Activated naive CD4-positive, alpha-beta T cell treated with anti-CD3 and anti-CD28 coated beads, Interleukin-2, amount 50 U/mL, for 16 hours (primary cell): ENCODE measurements at places on chromosomes 1 and 21.

DNA sequence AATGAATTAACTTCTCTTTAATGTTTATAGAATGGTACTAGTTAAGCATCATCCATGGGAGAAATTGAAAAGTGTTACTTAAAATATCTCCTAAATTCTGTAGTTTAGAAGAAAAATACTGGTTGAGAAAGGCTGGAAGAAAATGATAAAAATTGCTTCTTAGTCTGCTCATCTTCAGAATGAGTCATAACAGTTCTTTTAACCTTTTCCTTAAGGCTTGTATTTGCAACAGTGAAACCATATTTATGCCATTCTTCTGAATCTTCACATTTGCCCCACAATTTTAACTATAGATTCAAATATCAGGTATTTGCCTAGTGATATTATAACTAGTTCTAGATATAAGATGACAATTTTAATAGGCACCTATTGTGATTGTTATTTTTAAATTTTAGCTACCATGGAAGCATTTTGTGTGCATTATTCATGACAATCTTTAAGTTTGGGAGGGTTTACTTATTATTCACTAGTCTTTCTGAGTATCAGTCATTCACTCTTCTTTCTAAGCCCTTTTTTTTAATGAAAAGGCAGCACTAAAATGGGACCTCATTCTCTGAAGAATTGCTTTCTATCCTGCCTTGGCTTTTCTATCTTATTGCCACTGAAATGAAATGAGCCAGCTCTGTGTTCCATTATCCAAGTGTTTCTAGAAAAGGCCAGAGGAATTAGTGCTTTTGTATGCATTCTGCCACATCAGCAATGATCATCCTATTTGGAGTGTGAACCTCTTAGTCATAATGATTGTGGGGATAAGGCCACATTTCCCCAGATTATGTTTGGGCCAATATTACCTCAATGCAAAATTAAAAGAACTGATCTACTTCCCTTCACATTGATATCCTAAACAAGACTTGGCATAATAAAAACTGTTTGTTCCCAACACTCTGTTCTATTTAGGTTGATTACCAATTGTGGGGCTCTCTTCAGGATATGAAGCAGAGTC is 58.4 kb downstream of the SAMSN1 start:
- no peak for DNase-seq

- peak; percentile 39 for DNase-seq
Observed at GRCh38 chr1:110875216-110875731, 2.3 kb downstream of the CD53 start.

DNA sequence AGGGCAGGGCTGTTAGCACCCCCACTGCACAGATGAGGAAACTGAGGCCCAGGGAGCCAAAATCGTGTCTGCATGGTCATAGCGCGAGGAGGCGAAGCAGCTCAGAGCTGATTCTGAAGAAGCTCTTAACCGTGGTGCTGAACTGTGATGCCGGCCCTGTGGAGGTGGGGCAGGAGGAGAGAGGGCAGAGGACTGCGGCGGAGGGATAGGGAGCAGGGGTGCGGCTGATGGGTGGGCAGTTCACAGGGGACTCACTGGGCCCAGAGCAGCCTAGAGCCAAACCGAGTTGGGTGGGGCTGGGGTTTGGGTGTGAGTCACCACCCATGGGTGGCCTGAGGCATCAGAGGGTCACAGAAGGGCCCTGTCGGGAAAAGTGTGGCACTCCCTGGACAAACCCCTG is 74.7 kb downstream of the RAP1GAP start:
- no peak for DNase-seq

DNA sequence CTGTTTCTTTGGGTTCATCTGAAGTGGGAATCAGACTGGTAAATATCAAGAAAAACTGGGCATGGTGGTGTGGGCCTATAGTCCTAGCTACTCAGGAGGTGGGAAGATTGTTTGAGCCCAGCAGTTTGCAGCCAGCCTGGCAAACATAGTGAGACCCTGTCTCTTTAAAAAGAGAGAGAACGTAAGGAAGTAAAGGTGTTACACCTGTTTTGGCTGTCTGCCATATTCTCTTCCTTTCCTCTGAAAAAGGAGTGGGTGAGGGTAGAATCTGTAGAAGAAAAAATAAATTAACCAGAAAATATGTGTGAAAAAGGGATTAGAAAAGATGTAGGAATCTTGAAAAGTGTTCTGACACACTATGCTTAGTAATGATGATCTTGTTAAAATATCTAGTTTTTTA is 20.0 kb downstream of the AHCYL1 start:
- DNase-seq, result no peak

DNA sequence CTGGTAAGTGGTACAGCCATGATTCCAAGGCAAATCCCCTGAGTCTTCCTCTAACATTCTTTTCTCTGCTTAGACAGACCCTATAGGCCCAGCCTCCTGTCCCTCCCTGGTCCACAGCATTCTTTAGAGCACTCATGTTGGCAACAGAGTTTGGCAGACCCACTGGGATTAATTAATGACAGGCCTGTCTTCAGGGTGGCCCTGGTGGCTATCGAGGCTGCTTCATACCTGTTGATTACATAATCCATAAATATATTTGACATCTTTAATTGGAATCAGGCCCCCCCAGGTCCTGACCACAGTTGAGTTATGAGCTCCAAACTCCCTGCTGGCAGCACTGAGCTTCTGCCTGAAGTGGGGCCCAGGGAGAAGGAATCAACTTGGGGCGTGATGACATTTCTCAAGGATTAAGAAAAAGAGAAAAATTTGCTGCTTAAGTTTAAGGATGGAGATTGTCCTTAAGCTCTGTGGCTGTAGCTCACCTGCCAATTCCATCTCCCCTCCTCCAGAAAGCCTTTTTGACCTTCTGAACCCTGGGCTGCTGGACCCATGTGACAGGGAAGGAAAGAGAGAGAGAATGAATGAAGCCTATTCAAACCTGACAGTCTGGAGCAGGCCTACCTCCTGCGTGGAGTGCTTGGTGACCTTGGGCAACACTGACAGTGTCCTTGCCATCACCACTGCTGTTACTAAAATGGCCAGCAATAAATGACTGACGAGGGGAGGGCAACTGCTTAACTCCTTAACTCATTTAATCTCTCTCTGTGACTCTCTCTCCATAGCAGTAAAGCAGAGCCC is 156.6 kb downstream of the TRABD2B start:
- no peak for DNase-seq

DNA sequence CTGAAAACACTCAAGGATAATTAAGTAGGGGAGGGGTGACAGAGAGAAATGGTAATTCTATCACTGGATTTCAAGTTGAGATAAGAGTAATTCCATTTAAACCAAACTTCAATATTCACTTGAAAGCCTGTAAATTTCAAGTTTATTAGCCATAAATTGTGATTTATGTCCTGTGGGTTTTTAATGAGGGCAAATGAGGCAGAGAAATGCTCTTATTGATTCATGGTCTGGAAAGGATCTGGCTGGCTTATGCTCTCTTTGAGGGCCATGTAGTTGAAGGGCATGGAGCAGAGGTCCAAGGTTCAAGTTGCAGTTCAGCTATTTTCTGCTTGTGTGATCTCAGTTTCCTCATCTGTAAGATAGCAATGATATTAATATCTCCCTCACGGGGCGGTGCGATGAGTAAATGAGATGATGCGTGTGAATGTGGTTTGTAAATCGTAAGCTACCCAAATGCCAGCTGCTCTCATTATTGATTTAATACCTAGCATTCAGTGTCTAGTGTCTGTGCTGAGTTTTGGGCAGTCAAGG is 12.3 kb downstream of the OLFML3 start:
- DNase-seq, result no peak

GRCh38 chr1:15110128-15110866 is 43.2 kb upstream of the TMEM51 start:
- no peak for DNase-seq

GRCh38 chr1:232403017-232403714 is 226.8 kb downstream of the SIPA1L2 start:
- DNase-seq, result no peak

DNA sequence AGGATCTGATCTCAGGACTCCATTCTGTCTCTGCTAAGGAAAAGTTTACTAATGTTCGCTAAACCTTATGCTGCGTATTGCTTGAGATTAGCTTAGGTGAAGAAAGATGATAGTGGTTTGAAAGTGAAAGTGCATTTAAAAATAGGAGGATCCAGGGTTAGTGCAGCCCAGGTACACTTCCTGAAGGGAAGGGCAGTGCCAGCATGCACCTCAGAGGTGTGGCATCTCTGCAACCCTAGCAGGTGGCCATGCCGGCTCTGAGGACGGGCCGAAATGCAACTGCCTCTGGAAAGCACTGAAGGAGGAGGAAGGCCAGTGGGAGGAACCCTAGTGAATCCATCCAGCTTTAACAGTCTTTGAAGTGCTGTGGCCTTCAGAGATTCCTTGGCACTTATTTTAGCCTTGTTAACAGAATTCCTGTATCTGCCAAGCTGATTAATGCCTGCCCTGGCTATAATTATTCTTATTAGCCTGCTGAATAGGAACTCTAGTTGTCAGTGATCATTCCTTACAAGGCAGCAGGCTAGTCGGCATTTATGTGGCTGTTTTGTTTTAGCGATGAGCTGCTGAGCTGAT is 5.5 kb downstream of the PTGFRN start:
- no peak for DNase-seq

DNA sequence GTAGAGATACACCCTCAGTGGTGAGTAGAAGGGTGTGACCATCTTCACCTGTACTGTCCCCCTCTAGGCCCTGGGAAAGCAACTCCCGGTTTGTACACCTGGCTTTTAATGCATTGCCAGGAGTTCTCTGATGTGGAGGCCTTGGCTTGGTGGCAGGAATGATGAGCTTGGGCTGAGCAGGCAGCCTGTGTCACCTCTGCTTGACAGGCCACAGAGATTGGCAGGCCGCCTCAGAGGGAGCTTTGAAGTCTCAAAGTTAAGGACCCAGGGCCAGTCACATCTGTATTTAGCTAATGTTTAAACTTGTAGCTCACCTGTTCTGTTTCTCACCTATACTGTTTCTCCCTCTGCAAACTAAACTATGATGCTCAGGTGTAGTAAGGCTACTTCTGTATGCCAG is 28.5 kb downstream of the HUNK start:
- DNase-seq, result no peak

GRCh38 chr1:50097791-50098190 is 10.9 kb upstream of the ELAVL4 start:
- no peak for DNase-seq

- DNase-seq, result no peak
Observed at GRCh38 chr1:116343019-116343418, 30.0 kb upstream of the ATP1A1 start.

- DNase-seq, result no peak
Observed at GRCh38 chr1:219317762-219318353, 144.2 kb downstream of the LYPLAL1 start.

- no peak for DNase-seq
Observed at GRCh38 chr1:151384584-151384983, 12.1 kb upstream of the SELENBP1 start.

GRCh38 chr1:221834698-221835513 is 93.0 kb upstream of the DUSP10 start:
- no peak for DNase-seq

GRCh38 chr1:48035371-48036141 is 38.4 kb upstream of the TRABD2B start:
- DNase-seq, result no peak

DNA sequence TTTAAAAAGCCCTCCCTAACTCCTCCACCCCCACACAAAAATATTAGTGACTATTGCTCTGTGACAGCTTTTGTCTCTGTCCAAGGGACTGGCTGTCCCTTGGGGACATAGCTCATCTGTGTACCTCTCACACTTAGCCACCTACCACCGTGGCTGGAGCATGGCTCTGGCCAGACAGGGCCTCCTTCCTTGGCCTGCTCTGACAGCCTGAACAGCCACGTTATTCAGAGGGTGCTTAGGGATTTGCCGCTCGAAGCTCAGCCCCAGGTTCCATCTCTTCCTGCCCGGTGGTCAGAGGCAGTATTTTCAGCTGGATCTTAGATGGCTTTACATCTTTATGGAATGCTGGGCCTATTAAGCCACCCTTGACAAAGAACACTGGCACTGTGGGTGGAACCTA is 6.1 kb upstream of the CELSR2 start:
- DNase-seq, result no peak

- DNase-seq, result no peak
Observed at GRCh38 chr1:200907611-200908097, 13.0 kb downstream of the INAVA start.

GRCh38 chr1:180177931-180178330 is 23.3 kb downstream of the QSOX1 start:
- no peak for DNase-seq

GRCh38 chr21:38954588-38955004 is 148.9 kb downstream of the ETS2 start:
- DNase-seq, result no peak

- DNase-seq, result no peak
Observed at GRCh38 chr21:28791595-28792282, 200.9 kb downstream of the LTN1 start.

- DNase-seq, result peak; percentile 37
Observed at GRCh38 chr1:235329139-235329902, 951 bp downstream of the GGPS1 start.

- no peak for DNase-seq
Observed at GRCh38 chr21:42037516-42037915, 27.4 kb upstream of the ZBTB21 start.

DNA sequence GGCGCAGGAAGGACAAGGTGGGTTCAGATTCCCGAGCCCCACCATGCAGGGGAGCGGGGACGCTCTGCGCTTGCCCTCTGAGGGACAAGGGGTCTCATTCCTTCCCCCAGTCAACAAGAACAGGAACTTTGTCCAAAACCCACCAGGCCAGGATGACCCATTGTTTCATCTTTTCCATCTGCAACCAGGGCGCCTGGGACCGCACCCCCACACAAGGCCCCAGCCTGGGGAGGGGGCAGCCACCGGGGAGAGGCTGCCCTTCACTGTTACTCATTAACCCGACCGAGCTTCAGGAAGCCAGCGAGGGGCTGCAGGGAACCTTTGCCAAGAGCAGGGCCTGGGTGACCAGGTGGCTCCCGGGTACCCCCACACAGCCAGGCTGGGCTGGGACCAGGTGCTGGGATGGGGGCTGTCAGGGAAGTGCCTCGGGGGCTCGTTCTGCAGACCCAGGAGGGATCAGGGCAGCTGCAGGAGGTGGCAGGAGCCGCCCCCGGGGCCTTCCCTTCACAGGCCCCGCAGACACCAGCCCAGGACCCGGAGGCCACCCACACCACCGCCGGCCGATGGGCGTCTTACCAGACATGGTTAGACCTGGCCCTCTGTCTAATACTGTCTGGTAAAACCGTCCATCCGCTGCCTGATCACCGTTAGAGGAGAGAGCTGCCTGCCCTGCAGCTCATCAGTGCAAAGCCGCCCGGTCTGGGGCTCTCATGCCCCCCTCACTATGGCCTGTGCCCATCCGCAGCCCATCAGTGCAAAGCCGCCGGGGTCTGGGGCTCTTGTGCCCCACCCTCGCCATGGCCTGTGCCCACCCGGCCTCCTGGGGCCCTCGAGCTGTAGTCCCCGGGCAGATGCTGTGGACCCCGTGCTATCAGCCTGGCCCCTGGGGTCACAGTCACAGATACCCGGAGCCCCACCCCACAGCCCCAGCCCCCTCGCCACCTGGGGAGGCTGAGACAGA is 4.9 kb upstream of the TTLL10 start:
- no peak for DNase-seq

DNA sequence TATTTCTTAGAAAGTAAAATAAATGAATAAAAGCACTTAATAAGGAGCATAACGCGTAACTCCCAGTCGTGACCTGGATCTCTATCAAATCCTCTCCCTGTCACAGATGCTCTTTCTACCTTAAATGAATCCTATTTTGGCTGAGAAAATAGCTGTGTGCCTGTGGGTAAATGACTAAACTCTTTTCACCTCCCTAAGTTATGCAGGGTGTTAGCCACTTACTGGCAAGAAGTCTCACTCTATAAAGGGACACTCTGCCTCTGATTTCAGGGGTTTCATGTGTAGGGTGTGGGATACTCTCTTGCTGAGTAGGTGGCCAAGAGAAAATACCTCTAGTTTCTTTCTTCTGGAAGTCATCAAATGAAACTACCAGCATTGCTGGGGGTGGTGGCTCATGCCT is 24.3 kb upstream of the PPP1R15B start:
- no peak for DNase-seq
